Thoracic aorta (tissue), 2 donors: ENCODE measurements at places on chromosomes 2 and 18. TPM values are rescaled to one million over a fixed set of nuclear protein-coding genes. Genes with fewer than 3 reads are reported as not detected.

Gene LYG2
- not detected for total RNA-seq

DNA sequence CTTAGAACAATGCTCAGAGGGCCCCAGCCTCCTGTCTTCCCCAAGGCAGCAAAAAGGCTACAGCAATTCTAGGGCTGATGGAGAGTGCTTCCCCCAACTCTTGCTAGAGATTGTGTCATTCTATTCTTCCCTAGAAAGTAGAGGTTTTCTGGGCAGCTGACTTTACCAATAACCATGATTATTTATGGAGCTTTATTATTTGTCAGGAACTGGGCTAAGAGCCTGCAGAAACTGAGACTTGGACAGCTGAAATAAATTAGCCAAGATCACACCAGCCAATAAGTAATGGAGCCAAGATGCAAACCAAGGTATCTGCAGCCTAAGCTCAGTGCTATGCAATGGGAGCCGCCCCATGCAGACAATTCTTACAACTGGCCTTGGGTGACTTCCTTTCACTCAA is 84.8 kb downstream of the CCBE1 start:
- H3K27ac ChIP-seq: no peak overlapping the region
- H3K4me3 ChIP-seq: no peak overlapping the region
- no peaks in the 10 kb centered on the region for H3K36me3 ChIP-seq
- peaks cover 4% of the 10 kb centered on the region for H3K4me1 ChIP-seq

DNA sequence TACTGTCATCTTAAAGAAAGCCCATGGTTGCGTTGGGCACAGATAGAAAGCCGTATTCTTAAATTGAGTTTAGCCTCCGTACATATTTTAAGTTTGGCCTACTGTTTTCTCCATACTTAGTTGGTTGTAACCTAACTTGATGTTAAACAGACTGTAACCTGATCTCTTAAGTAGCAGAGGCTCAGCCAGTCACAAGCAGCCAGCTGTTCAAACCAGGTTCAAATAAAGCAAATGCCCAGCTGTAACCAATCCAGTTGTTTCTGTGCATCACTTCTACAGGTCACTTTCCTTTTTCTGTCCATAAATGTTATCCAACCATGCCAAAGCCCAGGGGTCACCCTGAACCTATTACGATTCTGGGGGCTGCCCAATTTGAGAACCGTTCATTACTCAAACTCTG is 10.0 kb upstream of the THADA start:
- no peaks in the 10 kb centered on the region for H3K27me3 ChIP-seq
- H3K4me3 ChIP-seq: no peak overlapping the region
- no peak overlapping the region for H3K27ac ChIP-seq
- DNase-seq: no peak
- no peaks in the 10 kb centered on the region for H3K4me1 ChIP-seq

Gene DPP10
- not detected for total RNA-seq

- peaks cover 20% of the 10 kb centered on the region for H3K36me3 ChIP-seq
- H3K4me1 ChIP-seq: no peaks in the 10 kb centered on the region
- DNase-seq: no peak
- H3K27ac ChIP-seq: no peak overlapping the region
- H3K4me3 ChIP-seq: no peak overlapping the region
These were observed 166.1 kb downstream of the ASXL3 start for GRCh38 chr18:33744032-33744697.

GRCh38 chr2:64629329-64629781 is 24.4 kb downstream of the SERTAD2 start:
- no peak overlapping the region for H3K4me3 ChIP-seq
- H3K4me1 ChIP-seq: no peaks in the 10 kb centered on the region
- no peak for DNase-seq
- no peak overlapping the region for H3K27ac ChIP-seq

DNA sequence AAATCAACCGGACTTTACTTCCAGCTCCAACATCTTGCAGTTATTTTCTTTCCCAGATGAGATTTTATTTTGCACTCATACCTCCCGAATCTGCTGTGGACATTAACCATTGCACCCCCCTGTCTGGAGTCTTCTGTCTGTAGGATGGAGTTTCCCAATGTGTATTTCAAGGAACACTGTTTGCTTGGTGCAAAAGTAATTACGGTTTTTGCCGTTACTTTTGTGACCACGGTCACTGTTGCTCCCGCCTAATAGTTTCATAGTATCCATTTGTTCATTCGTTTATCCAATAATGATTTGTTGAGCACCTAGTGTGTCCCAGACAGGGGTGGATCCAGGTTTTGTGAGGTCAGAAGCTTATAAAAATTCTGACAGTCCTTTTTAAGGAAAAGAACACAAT is 90.3 kb upstream of the BCL11A start:
- H3K36me3 ChIP-seq: no peaks in the 10 kb centered on the region
- H3K27ac ChIP-seq: no peak overlapping the region
- no peak for DNase-seq
- H3K4me3 ChIP-seq: no peak overlapping the region
- no peaks in the 10 kb centered on the region for H3K27me3 ChIP-seq
- H3K4me1 ChIP-seq: no peaks in the 10 kb centered on the region

Gene ELOA2
- total RNA-seq: not detected

DNA sequence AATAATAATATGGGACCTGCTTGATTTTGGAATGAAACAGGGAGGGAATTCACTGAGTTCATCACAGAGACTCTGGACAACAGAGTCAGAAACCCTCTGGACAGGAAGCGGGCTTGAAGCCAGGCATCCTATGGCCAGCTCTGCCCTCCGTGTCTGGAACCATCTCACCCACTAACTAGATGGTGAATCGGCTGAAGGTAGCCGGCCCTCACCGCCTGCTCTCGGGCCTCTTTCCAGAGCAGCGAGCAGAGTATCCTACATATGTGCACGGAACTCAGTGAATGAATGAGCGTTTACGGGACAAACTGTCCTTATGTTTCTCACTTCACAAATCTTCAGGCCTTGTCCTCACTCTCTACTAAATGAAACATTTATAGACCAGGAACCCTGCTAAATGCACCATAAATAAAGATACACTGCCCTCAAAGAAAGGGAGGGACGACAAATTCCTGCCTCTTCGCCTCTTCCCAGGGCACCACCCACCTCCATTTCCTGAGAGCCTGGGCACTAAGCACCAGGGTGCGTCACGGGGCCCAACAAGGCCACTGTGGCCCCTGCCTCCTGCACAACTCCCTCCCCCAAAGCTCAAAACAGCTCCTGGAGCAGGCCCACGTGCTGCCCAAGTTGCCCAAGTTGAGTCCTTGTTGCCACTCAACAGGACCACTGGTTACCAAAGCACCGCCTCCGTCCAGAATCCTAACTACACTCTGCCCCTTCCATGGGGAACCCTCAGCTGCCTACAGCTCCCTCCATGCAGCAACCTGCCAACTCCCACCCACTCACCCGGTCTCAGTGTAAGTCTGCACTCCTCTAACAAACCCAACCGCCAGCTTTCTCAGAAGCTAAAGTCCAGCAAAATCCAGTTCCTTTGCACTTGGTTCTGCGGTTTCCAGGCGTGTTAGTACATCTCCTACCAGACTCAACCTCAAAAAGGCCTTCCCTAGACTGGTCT is 1.7 kb downstream of the TBC1D8 start:
- H3K27ac ChIP-seq: no peak overlapping the region
- DNase-seq: no peak
- H3K4me3 ChIP-seq: peak overlapping the region; percentile 93
- H3K27me3 ChIP-seq: no peaks in the 10 kb centered on the region
- no peaks in the 10 kb centered on the region for H3K36me3 ChIP-seq
- H3K4me1 ChIP-seq: peaks cover 10% of the 10 kb centered on the region

GRCh38 chr18:30588673-30589164 is 453.8 kb downstream of the DSC3 start:
- H3K27ac ChIP-seq: no peak overlapping the region
- no peak for DNase-seq
- H3K4me3 ChIP-seq: no peak overlapping the region
- no peaks in the 10 kb centered on the region for H3K27me3 ChIP-seq
- no peaks in the 10 kb centered on the region for H3K36me3 ChIP-seq

GRCh38 chr2:69272803-69273471 is 114.1 kb downstream of the GFPT1 start:
- H3K4me1 ChIP-seq: peaks cover 13% of the 10 kb centered on the region
- no peak overlapping the region for H3K4me3 ChIP-seq
- H3K27me3 ChIP-seq: no peaks in the 10 kb centered on the region
- no peak overlapping the region for H3K27ac ChIP-seq

- no peak overlapping the region for H3K27ac ChIP-seq
- H3K4me3 ChIP-seq: no peak overlapping the region
- no peaks in the 10 kb centered on the region for H3K27me3 ChIP-seq
These were observed 14.4 kb upstream of the WDR75 start for GRCh38 chr2:189426886-189427285.

- H3K4me3 ChIP-seq: peak overlapping the region; percentile 79
- H3K36me3 ChIP-seq: no peaks in the 10 kb centered on the region
These were observed 1.7 kb downstream of the MARS2 start for GRCh38 chr2:197706839-197707207.

DNA sequence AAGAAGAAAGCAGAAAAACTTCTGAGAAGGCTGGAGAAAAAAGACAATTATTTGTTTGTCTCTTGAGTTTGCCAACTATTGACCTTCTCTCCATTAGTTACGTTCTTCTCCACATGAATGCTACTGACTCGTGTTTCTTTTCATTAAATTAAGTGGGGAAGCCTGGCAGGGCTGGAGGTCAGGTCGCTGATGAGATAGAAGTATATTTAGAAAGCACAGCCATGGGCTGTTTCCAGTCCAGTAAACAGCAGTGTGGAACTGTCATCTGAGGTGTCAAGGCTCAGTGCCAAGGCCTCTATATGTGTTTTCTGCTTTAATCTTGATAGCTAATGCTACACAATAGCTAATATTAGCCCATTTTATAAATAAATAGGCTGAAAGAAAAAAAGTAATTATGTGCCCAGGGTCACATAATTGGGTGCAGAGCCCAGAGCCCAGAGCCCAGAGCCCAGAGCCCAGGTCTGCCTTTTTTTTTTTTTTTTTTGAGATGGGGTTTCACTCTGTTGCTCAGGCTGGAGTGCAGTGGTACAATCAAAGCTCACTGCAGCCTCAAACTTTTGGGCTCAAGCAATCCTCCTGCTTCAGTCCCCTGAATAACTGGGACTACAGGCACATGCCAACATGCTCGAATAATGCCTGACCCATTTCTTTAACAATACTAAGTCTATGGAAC is 6.3 kb downstream of the MSGN1 start:
- no peaks in the 10 kb centered on the region for H3K27me3 ChIP-seq
- H3K4me3 ChIP-seq: no peak overlapping the region
- no peaks in the 10 kb centered on the region for H3K36me3 ChIP-seq
- peak overlapping the region; percentile 11 for H3K27ac ChIP-seq
- DNase-seq: no peak

Gene SETBP1
- 50.2 TPM for total RNA-seq

GRCh38 chr2:64679673-64680425 is 26.1 kb upstream of the SERTAD2 start:
- no peak for DNase-seq
- peak overlapping the region; percentile 6 for H3K27ac ChIP-seq
- no peaks in the 10 kb centered on the region for H3K27me3 ChIP-seq

Gene KCNG2
- not detected for total RNA-seq

Gene L3MBTL4
- 5.3 TPM for total RNA-seq

DNA sequence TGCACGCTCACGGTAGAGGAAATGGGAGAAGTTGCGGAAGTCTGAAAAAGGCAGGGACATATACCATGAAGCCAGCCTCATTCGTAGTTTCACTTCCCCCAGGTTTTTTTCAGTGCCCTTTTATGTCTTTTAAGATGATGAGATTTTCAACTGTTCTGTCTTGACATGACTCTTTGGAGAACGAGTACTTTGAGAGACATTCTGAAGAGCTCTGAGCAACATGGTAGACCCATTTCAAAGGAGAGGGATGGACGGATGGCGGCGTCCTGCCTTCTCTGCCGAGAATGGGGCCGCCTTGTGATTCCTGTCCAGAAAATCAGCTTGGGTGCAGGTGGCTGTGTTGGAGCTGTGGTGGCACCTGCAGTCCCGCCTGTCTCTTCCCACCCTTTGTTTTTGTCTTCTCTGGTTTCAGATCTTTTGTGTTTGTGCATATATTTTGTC is 41.7 kb downstream of the SH3BP4 start:
- no peak for DNase-seq
- H3K27me3 ChIP-seq: no peaks in the 10 kb centered on the region
- no peak overlapping the region for H3K27ac ChIP-seq
- H3K4me1 ChIP-seq: peaks cover 24% of the 10 kb centered on the region
- no peak overlapping the region for H3K4me3 ChIP-seq
- no peaks in the 10 kb centered on the region for H3K36me3 ChIP-seq

DNA sequence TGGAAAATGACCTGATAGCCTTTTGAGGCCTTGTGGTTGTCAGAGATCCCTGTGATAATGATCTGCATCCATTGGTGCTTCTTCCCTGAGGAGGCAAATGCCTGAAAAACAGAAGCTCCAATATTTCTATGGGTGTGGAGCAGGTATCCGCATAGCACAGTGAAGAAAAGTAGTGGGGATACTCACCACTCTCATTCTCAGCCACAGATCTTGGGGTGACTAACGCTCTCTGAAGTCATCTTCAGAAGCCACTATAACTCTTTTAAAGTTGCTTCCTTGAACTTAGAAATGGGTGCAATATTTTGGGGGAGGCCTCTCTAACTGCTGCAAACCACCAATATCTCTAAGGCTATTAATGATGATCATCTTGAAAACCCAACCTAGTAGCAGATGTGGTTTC is 46.2 kb downstream of the ARHGAP15 start:
- no peak for DNase-seq
- H3K27me3 ChIP-seq: no peaks in the 10 kb centered on the region
- H3K27ac ChIP-seq: no peak overlapping the region
- H3K4me3 ChIP-seq: no peak overlapping the region
- H3K4me1 ChIP-seq: no peaks in the 10 kb centered on the region
- H3K36me3 ChIP-seq: no peaks in the 10 kb centered on the region

GRCh38 chr2:237482485-237482884 is 4.6 kb upstream of the MLPH start:
- DNase-seq: no peak
- no peak overlapping the region for H3K27ac ChIP-seq

DNA sequence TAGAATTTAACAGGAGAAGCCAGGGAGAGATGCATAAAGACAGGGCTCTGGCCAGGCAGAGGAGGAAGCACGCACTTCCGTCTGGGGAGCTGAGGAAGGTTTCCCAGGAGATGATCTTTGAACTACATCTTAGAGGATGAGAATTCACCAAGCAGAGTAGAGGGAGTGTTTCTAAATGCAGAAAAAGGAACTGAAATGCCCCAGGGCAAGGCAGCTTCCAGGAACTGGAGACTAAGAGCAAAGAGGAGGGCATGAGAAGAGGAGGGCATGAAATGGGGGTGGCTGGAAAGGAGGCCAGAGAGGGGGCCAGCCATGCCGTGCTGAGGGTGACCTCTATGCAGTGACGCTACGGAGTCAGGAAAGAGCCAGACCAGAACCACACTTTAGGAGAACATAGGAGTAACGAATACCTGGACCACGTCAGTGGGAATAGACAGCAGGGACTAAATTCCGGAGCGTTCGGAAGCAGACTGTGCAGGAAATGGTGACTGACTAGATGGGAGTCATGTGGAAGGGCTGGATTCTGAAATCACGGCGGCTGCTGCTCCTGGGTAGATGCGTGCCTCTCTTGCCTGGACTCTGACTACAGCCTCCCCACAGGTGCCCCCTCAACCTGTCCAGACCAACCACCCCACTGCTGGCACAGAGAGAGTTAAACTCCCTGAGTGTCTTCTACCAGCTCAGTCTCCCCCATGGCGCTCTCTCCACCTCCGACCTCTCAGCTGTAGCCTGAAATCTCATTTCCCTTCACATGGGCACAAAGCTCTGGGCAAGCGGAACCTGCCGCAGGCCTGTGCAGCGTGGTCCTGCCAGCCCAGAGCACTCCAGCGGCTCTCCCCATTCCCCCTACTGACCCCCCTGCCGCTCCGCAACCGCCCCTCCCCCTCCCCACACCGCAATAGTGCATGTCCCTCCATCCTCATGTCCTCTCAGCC is 87.0 kb upstream of the RTN4 start:
- H3K4me3 ChIP-seq: no peak overlapping the region
- H3K36me3 ChIP-seq: no peaks in the 10 kb centered on the region
- H3K27ac ChIP-seq: no peak overlapping the region
